Muscle of back (tissue), 13 donors: ENCODE measurements at places on chromosomes 7 and 10. TPM values are rescaled to one million over a fixed set of nuclear protein-coding genes. Genes with fewer than 3 reads are reported as not detected.
A peak's percentile ranks its signal among the peaks of the same experiment; 100 is the strongest.

GRCh38 chr10:131155876-131156230 is 155.7 kb downstream of the TCERG1L start:
- DNase-seq: no peak

DNA sequence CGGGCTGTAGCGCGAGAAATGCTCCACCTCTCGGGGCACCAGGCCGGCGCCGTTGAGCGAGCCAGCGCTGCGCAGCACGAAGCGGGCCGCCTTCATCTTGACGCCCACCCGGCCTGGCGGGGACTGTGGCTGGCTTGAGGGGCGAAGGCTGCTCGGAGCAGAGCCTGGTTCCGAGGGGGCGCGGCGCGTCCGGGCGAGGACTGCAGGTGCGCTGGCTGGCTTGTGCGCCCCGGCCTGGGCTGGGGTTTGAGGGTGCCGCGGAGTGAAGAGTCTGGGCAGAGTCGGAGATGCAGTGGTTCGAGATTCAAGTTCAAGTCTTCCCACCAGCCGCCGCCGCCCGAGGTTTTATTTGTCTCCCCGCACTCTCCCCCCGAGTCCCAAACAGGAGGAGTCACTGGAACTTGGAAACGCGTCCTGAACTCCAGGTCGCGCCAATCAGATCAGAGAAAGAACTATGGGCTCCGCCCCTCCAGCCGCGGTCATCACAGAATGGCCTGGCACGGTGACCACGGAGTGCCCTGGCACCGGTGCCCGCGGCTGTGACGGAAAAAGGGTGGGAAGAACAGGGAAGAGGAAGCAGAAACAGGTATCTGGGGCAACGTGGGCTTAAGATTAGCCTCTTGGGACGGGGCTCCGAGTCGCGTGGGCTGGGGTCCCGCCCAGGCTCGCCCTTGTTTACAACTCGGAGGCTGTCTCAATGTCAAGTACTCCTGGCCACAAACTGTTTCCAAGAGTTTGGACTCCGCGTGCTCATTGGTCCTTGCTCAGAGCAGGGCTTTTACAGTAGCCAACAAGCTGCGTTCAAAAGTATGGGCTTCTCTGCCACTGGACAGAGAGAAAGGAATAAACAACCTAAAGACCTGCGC is at the start of gene PDK4:
Gene PDK4 (minus strand): TSS at position 319 of the 866 bp plus-strand sequence. CDS start 223 bp downstream, at position 96.
- DNase-seq: peak; percentile 88

- DNase-seq: no peak
These were observed 51.9 kb downstream of the CDC14C start for GRCh38 chr7:48976253-48976652.

DNA sequence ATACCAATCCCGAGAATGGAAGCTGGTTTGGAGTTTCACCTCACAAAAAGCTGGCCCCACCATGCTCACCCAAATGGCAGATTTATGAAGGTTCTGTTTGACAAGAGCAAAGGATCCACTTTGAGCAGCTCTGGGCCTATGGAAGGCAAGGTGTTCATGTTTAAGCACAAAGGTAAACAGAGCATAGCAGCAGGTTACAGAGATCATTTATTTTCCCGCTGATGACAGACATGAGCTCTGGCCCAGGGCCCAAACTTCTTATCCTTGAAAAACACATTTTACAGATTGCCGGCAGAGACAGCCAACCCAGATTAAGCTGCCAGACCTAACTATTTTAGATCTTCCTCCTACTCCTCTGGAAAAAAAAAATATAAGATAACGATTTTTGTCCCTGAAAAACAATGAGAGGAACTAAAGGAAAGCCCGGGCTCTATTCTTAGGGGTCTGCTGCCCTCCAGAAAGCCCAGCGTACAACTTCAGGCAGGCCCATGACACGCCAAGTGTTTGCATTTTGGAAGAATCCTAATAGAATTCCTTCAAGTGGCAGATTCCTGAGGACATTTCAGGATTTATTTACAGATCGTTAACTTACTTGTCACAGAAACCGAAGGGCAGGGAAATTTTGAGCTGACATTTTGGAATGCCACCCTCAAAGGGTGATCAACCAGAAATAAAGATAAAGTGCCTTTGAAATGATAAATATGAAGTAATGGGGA is 40.0 kb downstream of the SYPL1 start:
- no peak for DNase-seq

DNA sequence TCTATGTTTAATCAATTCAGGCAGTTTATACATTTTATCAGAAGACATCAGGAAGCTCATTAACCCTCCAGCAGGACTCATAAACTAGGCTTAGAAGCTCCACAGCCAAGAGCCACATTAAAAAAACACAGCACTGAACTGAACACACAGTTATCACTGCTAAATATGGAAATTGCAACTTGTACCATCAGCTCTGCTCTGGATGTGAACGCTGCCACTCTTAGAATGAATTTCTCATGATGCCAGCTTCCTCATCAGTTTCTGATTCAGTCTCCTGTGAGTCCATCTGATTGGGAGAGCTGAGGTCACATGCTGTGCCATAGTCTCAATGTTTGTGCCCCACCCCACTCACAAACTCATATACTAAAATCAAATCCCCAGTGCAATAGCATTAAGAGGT is 17.1 kb upstream of the ING3 start:
- DNase-seq: no peak

DNA sequence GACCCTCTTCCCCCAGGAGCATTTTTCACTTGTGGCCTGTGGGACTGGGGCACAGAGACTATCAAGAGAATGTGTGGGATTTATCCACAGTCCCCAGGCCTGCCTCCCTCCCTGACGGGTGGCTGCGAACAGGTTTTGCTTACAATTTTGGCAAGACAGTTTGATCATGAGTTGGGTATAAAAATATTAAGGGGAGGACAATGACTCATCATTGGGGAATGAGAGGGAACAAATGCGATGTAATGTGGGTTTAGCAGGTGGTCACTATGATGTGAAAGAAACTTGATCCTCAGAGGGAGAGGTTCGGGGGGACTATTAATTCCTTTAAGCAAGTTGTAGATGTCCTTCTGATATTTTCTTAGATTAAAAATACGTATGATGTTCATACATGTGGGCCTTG is 52.2 kb downstream of the EMX2 start:
- DNase-seq: no peak

GRCh38 chr10:82910301-82910700 is 1035.3 kb downstream of the NRG3 start:
- DNase-seq: no peak

DNA sequence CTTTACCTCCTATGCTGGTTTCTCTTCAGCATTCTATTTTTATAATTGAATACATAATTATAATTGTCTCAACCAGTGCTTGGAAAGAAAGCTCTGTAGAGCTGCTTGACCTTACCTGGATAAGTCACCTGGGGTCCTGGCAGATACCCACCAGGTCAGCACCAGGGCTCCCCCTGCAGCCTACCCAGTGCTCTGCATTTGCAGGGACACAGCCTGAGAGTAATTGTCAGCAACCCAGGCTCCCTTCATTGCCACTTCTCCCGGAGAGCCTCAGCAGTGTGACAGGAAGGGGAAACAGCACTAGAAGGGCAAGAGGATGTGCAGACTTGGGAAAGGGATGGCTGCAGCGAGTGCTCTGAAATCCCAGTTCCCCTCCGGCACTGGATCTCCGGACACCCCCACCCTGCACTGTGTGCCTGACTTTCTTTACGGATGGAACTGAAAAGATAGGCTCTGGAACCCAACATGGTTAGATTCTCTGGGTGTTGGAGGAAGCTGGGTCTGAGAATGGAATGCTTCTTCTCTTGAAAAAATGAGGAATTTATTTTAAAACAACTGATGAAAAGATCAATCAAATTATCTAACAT is 11.4 kb upstream of the PAX4 start:
- no peak for DNase-seq

- DNase-seq: no peak
These were observed 96.4 kb downstream of the RSU1 start for GRCh38 chr10:16720812-16721211.

DNA sequence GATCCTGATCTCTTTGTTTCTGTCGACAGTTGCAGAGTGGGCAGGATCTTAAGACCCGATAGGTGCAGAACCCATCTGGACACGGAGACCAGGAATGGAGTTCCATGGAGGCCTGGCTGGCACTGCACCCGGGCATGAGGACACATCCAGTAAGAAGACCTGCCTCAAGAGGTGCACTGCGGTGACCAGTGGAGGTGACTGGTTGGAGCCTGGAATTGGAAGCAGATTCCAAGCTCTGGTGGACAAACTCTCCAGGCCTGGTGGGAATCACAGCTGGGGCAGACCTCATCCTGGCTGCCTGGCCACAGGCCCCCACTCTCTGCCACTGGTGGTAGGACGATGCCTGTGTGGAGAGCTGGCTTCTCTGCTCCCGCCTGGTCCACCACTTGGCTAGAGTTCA is 31.0 kb downstream of the ZNF775 start:
- no peak for DNase-seq

DNA sequence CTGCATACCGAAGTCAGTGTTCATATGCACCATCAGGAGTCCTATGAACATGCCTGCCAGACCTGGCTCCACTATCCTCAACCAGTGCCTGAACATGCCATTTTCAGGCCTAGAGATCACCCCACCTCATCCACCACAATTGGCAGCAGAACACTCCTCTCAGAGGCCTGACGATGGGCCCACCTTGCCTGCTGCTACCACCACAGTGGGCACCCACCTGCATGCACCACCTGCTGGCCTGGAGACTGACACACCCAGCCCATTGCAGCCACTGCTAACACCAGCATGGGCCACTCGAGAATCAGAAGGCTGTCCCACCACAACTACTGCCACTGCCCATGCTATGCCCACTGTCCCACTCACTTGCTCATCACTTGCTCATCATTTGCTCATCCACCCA is 130.7 kb upstream of the FAM13C start:
- DNase-seq: no peak

DNA sequence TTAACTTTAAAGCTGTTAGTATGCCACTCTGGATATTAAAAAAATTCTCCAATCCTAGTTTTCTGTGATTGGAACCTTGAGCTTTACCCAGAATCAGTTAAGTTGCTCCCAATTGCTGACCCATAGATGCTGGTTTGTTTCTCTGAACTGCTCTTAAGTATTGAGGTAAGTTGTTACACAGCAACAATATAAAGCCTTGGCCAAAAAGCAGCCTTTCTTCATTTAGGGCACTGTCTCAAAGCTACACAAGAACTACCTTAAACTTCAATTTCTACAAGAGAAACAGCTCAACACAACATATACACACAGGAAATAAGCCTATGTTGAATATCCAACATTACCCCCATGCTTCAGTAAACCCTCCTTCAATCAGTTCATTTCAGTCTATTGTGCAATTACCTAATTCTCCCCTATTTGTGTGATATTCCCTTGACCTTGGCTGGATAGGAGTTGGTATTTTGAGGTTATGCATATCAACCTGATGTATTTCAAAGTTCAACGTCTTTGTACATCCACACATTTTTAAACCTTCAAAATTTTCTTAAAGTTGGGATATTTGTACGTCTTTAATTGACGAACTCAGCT is 11.5 kb downstream of the HNRNPA2B1 start:
- DNase-seq: no peak

- no peak for DNase-seq
These were observed 17.1 kb downstream of the PLXDC2 start for GRCh38 chr10:19833170-19833824.

GRCh38 chr7:6495597-6496262 is 48.0 kb upstream of the DAGLB start:
- no peak for DNase-seq

- no peak for DNase-seq
These were observed 19.0 kb downstream of the SH2B2 start for GRCh38 chr7:102305414-102306268.

GRCh38 chr10:785089-785860 is 95.8 kb upstream of the DIP2C start:
- DNase-seq: no peak

- no peak for DNase-seq
These were observed 34.2 kb upstream of the TCF7L2 start for GRCh38 chr10:112915590-112916572.

GRCh38 chr7:138125598-138126111 is 49.4 kb downstream of the AKR1D1 start:
- no peak for DNase-seq

- no peak for DNase-seq
These were observed 10.7 kb downstream of the AMZ1 start for GRCh38 chr7:2698581-2699288.

DNA sequence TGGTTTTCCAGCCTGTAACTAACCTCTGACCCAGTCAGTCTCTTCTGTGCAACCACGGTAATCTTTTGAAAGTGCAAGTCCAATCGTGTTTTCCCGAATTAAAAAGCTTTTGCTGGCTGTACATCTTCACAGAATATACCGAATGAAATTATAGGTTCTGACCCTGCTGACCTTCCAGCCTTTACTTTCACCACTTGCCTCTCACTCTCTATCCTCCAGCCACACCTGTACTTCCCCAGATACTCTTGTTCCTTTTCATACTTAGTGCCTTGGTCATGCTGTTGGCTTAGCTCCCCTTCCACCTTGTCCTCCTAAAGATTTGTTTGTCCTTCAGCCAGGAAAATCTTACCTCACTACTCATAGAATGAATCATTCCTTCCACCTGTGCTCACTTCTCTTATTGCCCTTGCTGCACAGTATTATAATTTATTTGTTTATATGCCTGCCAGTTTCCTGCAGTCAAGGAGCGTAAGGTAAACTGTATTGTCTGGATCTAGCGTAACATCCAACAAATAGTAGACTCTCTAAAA is 2.3 kb upstream of the PNPLA8 start:
- no peak for DNase-seq

GRCh38 chr10:4671451-4672145 is 154.4 kb upstream of the AKR1E2 start:
- DNase-seq: no peak

- peak; percentile 74 for DNase-seq
These were observed 32.8 kb downstream of the CCNY start for GRCh38 chr10:35369049-35369611.

- no peak for DNase-seq
These were observed 48.8 kb downstream of the SFR1 start for GRCh38 chr10:104170610-104171254.

- DNase-seq: no peak
These were observed 26.2 kb upstream of the TRIM24 start for GRCh38 chr7:138433583-138434443.

Gene ATOH7
- polyA plus RNA-seq: 0.21 TPM

Gene AKR1C8
- 0.17 TPM for polyA plus RNA-seq

Gene NRCAM
- polyA plus RNA-seq: 19.3 TPM

Gene CPN1
- polyA plus RNA-seq: not detected

Gene CPA2
- 0.25 TPM for polyA plus RNA-seq

Gene SNCG
- polyA plus RNA-seq: 6.7 TPM

Gene PRLHR
- polyA plus RNA-seq: not detected

Gene COL26A1
- polyA plus RNA-seq: 0.91 TPM

Gene PNLIP
- polyA plus RNA-seq: 0.99 TPM

Gene COL28A1
- 1.5 TPM for polyA plus RNA-seq

Gene PAX2
- 0.12 TPM for polyA plus RNA-seq

Gene PRPS1L1
- not detected for polyA plus RNA-seq

Gene WDR11
- 22.1 TPM for polyA plus RNA-seq

Gene TMEM196
- not detected for polyA plus RNA-seq

Gene LRRN3
- 6.7 TPM for polyA plus RNA-seq

Gene CDK6
- 57.2 TPM for polyA plus RNA-seq

Gene FAM25A
- not detected for polyA plus RNA-seq

Gene MUC3A
- polyA plus RNA-seq: 0.83 TPM

Gene DYNC1I1
- 1.4 TPM for polyA plus RNA-seq

Gene CNPY1
- polyA plus RNA-seq: not detected

Gene FAM25C
- not detected for polyA plus RNA-seq
